NCI-H1105 (cell line): ENCODE measurements at places on chromosomes 3 and 15.

DNA sequence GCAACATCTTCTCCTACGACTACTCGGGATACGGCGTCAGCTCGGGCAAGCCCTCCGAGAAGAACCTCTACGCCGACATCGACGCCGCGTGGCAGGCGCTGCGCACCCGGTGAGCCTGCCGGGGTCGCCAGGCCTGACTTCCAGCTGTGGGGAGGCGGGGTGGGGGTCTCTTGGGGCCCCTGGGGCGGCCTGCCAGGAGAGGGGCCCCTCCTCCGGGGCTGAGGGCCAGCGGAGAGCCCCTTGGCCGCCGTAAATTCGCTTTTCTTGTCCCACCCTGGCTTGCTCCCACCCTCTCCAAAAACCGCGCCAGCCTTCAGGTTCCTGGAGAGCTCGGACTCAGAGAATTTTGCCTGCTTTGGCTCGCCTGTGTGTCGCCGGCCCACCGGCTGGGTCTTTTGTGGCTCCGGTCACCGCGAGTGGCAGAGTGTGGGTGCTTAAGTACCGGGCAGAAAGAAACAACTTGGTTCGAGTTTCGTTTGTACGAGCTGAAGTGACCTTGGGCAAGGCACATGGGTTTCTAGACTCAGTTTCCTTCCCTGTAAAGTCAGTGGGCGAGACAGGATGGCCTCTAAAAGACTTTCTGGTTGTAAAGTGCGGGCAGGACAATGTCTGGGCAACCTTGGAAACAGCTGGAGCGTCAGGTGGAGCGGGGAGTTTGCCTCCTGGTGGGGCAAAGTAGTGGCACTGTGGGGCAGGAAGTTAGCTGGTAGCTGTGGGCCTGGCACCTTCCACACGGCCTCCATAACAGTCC lies 976 bp downstream of the ABHD17C start:
- no peak for DNase-seq

- no peak for DNase-seq
Observed at GRCh38 chr3:179840985-179841384, 188.1 kb downstream of the USP13 start.

- no peak for DNase-seq
Observed at GRCh38 chr3:159982442-159982974, 6.1 kb upstream of the IL12A start.

GRCh38 chr15:39596358-39597051 lies 15.6 kb downstream of the THBS1 start:
- no peak for DNase-seq

DNA sequence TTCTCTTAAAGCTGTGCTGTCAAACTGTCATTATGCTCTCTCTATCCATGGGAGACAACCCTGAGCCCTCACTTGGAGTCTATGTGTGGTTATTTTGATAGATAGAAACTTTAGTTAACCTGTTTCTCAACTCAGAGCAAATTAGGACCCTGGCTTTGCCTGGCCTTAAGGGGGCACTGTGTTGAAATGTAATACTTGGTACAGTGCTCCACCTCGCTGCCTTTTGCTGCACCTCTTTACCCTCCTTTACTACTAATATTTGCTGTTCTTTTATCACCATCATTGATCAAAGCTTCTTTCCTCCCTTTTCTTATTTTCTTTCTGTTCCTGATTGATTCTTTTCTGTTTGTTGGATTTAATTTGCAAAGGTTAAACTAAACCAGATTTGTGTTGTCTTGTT lies 34.3 kb downstream of the STT3B start:
- no peak for DNase-seq

DNA sequence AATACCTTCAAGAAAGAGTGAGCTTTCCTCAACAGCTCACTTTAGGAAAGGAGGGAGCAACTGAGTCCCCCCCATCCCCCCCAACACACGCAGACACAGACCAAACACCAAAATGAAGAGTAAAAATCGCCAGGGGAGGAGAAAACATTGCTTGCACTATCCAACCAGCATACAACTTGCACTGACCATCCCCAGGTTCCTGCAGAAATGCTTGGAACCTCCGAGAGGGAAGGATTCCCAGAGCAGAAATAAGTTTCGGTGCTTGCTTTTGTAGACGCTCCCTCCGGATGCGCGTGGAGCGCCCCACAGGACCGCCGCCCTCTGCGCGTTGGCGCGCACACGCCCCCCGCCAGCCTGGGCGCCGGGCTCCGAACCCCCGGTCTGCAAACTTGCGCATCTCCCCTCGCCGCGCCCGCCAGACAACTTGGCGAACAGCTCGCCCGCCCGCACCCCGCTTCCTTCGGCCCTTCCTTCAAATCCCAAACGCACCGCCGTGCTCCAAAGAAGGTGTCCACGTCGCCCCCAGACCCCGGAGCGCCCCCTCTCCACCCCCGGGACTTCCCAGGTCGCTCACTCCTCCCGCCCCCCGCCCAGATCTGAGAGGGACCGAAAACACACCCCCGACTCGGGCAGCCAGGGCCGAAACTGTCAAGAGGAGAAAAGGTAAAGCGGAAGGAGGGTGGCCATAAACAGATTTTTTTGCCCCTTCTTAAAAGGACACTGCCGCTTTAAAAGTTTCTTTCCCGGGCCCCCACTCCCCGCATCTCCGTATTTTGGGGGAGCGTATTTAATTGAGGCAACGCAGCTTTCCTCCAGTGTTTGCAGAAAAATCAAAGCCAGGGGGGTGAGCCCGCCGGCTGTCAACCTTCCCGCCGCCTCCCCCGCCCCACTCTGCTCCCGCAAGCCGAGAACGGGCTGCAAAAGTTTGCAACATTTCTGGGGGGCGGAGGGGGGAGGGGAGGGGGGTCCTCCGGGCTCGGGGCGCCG lies 859 bp downstream of the RORA start:
- DNase-seq = no peak

- DNase-seq = no peak
Observed at GRCh38 chr3:30017901-30018300, 588.5 kb upstream of the TGFBR2 start.

- DNase-seq = no peak
Observed at GRCh38 chr15:89119489-89120478, 31.5 kb downstream of the ABHD2 start.

DNA sequence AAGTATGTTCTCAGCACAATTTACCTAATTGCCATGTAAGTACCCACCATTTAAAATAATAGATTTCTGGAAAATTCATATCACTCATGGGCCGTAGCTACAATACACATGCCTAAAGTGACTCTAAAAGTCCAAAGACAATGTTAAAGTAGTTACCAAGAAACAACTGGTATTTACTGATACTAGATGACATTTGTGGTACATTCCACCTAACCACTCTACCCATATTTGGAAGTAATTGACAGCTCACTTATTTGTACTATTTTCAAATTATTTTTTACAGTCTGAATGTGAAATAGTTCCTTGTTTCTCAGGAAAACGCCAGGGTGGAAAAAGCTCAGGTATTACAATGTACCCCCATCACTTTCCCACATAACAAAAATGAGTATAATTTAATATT lies 573.0 kb downstream of the MECOM start:
- DNase-seq = no peak

GRCh38 chr15:88878720-88879184 lies 16.6 kb downstream of the HAPLN3 start:
- DNase-seq = peak; percentile 11

GRCh38 chr3:126305427-126305826 lies 51.8 kb downstream of the KLF15 start:
- DNase-seq = no peak

DNA sequence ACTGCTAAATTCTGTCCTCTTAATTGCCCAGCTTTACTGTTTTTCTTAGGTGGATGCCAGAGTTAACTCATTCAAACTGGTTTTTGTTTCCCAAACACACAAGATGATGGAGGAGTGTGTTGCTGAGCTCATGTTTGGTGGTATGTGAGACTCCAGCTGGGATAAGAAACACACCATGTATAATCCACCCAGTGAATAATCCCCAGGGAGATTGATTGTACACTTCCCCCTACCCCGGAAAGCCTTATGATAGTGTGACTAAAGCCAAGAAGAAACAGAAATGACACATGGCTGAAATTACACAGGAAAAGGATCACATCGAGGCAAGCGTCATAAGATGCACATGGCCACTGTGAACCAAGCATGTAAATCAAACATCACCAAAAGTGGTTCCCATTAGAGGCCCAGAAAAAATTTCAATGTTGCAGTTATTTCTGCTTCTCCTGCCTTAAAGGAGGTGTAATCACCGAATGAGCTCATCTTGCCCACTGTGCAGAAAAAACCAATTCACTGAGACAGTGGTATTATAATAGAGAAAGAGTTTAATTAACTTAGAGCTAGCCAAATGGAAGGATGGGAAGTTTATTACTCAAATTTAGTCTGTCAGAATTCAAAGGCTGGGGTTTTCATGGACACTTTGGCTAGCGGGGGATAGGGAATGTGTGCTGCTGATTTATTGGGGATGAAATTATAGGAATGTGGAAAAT lies 56.7 kb upstream of the MAGI1 start:
- DNase-seq = no peak

DNA sequence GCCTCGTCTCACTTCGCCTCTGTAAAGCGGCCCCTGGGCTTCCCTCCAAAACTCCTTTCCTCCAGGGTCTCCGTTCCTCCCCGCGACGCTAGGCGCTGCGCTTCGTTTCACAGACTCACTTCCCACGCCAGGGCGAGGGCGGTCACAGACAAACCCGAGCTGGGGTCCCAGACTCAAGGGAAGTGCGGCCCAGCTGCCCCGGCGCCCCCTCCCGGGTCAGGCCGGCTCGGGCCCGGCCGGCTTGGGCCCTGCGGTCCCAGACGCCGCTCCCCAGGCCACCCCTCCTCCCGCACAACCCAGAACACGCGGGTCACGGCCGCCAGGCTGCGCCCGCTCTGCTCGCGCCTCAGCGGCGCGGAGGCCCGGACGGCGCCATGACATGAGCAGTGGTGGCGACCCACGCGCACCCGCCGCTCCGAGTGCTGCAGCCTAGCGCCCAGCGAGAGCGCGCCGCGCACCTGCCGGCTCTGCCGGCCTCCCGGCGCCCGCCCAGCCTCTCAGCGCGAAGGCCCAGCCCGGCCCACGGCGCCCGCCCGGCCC lies 547 bp downstream of the NUP210 start:
- no peak for DNase-seq

- no peak for DNase-seq
Observed at GRCh38 chr15:29570948-29571791, 251.1 kb downstream of the TJP1 start.

DNA sequence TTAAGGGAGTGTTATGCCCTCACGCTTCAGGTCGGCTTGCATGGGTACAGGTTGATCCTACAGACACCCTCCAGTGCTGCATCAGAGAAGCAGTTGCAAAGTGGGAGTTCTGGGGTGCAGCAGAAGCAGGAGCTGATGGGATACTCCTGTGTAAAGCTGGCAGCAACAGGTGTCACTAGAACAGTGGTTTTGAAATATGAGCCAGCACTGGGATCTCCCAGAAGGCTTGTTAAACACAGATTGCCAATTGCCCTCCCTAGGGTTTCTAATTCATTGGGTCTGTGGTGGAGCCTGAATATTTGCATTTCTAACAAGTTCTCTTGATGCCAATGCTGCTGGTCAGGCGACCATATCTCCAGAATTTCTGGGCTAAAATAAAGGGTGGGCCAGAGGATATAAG lies 350.4 kb downstream of the CLSTN2 start:
- DNase-seq = peak; percentile 1

- DNase-seq = no peak
Observed at GRCh38 chr15:25710184-25710583, 152.9 kb downstream of the ATP10A start.

GRCh38 chr3:25894101-25894500 lies 104.2 kb downstream of the OXSM start:
- DNase-seq = no peak

DNA sequence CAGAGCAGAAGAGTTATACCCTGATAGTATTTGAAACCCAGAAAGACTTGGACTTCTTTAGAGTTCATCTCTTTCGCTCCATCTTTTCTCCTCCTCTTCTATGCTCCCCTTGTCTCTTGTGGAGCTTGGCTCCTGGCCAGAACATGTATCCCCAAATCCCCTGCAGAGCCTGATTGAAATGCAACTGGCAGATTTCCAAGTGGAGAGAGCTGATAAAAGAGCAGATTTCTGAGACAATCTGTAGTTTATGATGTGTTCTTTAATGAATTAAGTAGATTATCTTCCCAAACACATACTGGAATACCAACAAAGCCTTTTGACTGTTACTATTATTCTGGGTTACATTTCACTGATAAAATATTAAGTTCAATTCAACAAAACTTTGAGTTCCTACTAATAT lies 33.4 kb downstream of the UNC13C start:
- DNase-seq = no peak

- DNase-seq = no peak
Observed at GRCh38 chr3:70614111-70614510, 301.7 kb upstream of the MDFIC2 start.

DNA sequence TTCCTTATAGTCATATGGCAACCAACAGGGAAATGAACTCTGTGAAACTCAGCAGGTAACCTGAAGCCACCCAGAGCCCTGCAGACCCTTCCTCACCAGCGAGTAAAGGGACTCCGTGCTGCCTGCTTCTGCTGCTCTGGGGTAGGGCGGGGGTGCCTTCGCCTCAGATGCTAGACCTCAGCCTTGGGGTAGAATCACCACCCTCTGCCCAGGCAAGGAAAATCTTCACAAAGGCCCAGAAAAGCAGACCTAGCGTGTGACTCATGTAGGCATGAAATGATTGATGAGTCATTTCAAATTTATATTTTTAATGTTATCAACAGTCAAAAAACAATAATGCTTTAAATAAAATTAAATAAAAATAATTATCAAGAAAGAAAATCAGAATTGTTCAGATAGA lies 6.6 kb downstream of the STIMATE start:
- DNase-seq = no peak

- DNase-seq = no peak
Observed at GRCh38 chr3:57837686-57838085, 81.6 kb downstream of the SLMAP start.

DNA sequence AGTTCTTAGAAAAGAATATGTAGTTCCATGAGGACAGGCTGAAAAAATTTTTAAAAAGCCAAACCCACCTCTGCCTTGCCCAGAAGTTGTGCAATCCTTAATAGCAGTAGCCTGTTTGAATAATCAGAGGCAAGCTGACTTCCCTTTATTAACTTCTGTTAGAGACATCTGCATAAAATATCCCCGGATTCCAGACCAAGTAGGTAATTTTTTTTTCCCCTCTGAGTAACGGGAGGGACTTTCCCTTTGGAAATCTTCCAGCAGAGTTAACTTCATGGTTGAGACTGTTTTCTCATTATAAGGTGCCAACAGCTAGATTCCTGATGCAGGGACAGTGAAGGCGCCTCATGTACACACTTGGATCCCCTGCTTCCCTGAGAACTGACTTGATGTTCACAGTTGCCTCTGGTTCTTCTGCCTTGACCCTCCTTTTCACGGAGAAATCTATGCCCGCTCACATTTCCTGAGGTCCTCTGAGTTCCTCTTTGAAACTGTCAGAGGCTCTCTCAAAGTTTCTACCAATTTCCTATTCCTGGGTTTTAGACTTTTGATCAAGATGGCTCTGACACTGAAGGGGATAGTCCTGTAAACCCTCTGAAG lies 227.6 kb upstream of the BHLHE40 start:
- no peak for DNase-seq
